ENCODE measurements at places on chromosomes 13 and 19.

DNA sequence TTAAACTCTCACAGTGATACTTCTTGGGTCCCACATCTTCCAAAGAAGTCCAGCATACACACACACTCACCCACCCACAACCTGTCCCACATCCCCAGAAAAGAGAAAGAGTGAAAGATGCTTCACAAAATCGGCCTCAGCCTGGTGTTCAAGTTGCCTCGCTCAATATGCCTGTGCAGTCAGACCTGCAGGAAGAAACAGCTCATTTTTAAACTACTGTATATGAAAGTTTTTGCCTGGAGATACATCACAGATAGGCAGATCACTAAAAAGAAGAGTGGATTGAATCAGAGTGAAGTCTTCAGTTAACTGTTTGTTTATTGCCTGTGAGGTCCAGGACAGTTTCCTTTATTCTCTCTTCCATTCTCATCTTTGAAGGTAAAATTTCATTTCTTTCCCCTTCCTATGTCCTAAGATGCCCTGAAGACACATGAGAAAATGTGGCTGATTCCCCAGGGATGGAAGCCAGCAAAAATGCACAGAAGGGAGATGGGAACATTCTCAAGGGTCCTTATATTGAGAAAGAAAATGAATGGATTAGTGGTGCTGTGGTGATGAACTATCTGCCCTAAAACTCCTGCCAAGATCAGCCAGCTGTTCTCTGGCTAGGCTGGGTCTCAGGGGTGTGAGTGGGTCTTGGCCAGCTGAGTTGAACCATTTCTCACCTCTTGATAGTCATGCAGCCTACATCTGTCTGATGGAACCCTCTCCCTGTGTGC, 259.0 kb downstream of the ITGBL1 start:
- DNase-seq = no peak

DNA sequence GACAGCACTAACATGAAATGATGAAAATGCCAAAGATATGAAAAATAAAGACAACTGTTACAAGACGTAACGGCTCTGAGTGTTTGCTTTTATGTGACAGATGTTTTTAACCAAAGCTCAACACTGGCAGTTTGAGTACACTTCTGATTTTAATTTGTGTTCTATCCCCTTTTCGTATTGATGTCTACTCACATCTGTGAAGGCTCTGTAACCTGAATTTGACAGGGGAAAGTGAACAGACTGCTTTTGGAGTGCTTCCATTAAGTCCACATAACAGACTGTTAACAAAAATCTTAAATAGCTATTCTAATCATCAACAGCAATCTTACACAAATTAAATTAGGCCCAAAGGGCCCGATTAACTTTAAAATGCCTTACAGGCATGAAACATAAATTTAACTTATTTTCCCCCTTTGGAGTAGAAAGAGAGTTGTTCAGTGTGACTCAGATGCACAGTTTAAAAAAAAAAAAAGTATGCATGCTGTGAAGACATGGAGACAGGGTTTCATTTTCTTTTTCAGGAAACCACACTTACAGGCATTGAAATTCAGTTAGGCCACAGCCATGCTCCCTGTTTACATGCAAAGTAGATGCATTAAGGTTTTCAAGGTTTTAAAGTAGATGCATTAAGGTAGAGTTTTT, 16.3 kb upstream of the RNASEH2B start:
- no peak for DNase-seq

DNA sequence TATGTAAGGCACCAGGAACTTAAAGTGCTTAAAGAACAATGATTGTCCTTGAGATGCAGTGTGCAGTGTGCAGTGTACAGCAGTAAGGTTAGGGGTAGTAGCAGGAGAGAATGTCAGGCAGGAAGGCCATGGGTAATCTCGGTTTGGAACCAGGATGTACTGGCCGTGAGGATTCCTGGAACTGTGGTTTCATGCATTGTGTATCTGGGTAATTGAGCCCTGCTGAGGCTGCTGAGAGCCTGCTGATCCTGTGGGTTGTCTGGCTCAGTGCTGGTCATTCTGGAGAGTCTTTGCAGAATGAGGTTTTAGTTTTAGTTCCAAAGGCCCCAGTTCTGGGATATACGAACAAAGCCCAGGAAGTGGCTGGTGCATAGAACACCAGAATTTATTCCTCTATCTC, 71.0 kb downstream of the ZNF568 start:
- no peak for DNase-seq

DNA sequence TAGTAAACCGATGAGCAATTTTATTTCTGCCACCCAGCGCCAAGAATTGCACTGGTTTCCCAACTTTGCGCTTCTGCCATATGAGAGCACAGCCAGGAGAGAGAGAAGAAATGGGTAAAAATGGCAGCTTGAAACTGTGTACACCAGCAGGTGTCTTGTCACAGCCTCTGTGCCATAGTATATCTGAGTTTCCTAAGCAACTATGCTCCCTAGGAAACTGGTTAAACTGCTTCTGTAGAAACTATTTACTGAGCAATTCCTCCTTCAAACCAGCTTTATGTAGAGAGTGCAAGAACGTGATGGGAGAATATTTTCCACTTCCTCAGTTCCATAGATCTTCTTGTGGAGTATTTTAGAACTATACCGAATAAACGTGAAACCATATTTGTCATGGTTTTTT, 1361.3 kb downstream of the PCDH9 start:
- DNase-seq = no peak

DNA sequence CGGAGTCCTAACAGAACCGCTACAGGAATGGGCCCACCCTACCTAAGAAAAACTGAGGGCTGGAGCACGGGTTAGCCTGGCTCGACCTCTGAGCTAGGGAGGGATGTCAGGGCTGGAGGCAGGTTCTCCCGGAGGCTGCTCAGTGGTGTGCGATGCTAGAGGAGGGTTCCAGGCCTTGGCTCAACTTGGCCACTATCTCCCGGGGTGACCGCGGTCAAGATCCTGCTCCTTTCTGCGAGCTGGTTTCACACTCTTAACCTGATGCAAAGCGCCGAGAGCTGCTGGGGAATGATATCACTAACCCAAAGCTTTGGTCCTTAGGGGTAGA, 301 bp downstream of the POP4 start:
- no peak for DNase-seq
